NCI-H1092 treated with DMSO at 0.1 percent for 48 hours (cell line): ENCODE measurements at places on chromosomes 5 and 9.

DNA sequence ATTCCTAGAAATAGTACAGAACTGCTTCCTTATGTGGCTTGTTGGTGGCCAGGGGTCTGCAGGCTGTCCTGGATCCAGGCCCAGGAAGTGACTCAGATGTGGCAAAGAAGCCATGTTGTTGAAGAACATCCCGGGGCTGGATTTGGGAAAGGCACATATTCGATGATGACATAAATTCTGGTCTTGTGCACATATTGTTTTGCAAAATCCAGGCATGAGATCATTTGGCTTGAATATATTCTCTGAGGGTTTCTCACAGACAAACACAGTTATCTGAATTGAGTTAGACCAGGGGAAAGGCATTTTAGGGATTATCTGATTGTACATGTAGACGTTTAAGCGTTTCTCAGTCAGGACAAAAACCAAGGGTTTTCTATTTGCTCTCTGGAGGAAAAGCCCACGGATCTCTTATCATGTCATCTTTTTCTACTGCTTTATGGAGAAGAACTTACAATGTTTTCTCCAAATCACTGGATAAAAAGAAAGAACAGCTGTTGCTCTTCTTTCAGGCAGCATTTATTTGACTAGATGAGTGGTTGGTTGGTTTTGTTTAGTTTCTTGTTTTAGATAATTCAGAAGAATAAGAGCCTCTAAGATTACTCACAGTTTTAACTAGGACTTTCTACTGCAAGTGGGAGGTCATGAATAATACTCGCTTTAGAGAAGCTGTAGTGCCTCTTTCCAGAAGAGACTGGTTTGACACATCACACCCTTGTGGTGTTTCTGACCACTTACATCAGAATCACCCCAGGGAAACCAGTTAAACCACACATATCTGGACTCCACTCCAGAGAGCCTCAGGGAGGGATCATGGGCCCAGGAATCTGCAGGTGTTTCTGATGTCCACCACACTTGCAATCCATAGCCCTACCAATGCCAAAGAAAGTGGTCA lies 29.5 kb upstream of the LHFPL2 start:
- DNase-seq: no peak

DNA sequence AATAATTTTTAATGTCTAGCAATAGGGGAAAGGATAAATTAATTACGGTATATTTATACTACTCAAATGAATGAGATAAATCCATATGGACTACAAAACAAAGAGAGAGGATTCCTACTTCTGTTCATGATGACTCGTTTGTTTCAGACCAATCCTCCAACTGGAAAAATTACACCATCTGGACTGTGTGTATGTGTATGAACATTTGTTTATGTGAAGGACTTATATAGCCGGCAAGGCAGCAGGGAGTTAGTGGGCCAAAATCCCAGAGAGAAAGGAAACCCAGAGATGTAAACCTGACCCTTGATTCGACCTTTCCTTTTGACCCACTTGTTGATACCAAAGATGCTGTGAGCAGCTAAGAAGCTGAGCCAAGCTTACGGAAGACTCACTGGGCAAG lies 20.1 kb downstream of the PDE6A start:
- no peak for DNase-seq

- no peak for DNase-seq
Observed at GRCh38 chr5:67405101-67405364, 208.4 kb upstream of the CD180 start.

DNA sequence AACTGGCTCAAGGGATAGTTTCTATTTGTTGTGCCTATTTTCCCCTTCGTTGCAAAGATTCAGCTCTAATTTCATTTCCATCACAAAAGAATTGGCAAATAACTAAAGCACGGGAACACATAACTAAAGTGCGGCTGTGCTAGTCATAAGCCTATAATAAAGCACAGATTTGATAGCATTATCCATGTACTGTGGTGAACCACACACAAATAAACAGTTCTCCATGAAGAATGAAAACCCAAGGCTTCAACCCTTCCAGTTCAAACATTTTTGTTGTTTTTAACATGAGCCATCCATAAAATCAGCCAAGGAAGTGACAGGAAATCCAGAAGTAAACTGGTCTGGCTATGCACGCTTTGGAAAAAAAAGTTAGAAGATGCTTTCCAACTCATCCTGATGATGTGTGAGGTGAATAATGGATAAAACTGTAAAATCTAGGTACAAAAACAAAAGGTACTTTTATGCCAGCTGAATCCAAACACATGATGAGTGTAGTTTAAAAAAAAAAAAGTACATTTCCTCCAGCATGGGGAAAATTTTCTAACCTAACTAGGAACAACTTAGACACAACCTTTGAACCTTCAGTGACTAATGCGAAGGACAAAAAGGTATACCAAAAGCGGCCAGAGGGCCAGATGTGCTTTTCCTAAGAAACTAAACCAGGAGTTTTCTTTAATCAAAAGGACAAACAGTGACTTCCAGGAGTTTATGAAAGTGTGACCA lies 10.2 kb downstream of the ZNF608 start:
- DNase-seq: no peak

GRCh38 chr9:98856982-98857381 lies 49.5 kb downstream of the GALNT12 start:
- DNase-seq: no peak

GRCh38 chr5:3365501-3366215 lies 230.0 kb upstream of the IRX1 start:
- DNase-seq: no peak

- DNase-seq: peak; percentile 70
Observed at GRCh38 chr9:34267660-34268059, 61.4 kb downstream of the KIF24 start.

DNA sequence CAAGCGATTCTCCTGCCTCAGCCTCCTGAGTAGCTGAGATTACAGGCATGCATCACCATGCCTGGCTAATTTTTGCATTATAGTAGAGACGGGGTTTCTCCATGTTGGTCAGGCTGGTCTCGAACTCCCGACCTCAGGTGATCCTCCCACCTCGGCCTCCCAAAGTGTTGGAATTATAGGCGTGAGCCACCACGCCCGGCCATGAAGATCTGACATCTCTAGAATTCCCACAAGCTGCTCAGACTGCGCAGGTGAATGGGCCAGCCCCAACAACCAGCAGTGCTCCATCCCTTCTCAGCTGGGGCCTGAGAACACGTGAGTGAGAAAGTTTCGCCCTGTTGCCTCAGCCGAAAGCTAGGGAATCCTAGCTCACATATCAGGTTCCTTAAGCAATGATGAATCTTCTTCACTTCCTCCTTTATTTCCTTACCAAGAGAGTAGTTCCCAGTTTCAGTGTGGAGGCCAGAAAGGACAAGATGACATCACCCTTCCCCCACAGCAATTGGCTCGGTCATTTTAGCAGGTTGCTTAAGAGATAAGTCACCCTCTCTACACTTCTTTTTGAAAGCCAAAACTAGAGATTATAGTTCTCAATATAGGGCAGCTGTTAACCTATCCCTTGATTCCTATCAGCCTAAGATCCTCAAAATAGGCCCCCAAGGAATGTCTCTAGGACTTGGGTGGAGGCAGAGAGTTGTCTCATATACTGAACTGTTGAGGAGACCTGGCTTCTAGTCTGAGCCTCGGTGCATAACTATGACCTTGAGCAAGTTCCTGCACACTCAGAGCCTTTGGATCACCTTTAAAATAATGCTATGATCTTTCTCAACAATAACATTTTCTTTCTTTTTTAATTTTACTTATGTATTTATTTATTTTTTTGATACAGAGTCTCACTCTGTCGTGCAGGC lies 23.9 kb upstream of the PPP2CA start:
- no peak for DNase-seq

DNA sequence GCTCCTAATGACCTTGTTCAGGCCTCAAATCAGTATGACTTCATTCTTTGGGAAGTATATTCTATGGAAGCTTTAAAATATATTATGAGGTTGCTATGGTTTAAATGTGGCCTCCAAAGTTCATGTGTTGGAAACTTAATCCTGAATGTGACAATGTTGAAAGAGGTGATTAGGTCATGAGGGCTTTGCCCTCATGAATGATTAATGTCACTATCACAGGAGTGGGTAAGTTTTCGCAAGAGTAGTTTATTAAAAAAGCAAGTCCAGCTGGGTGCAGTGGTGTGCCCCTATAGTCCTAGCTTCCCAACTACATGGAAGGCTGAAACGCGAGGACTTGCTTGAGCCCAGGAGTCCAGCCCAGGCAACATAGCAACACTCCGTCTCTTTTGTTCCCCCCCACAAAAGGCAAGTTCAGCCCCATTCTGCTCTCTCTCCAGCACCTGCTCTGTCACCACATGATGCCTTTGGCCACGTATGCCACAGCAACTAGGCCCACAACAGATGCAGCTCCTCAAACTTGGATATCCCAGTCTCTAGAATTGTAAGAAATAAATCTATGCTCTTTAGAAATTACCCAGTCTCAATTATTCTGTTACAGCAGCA lies 105.3 kb downstream of the SIL1 start:
- DNase-seq: no peak

GRCh38 chr5:160221082-160221481 lies 8.2 kb upstream of the FABP6 start:
- no peak for DNase-seq

GRCh38 chr9:123414936-123415930 lies 59.2 kb downstream of the CRB2 start:
- DNase-seq: no peak

DNA sequence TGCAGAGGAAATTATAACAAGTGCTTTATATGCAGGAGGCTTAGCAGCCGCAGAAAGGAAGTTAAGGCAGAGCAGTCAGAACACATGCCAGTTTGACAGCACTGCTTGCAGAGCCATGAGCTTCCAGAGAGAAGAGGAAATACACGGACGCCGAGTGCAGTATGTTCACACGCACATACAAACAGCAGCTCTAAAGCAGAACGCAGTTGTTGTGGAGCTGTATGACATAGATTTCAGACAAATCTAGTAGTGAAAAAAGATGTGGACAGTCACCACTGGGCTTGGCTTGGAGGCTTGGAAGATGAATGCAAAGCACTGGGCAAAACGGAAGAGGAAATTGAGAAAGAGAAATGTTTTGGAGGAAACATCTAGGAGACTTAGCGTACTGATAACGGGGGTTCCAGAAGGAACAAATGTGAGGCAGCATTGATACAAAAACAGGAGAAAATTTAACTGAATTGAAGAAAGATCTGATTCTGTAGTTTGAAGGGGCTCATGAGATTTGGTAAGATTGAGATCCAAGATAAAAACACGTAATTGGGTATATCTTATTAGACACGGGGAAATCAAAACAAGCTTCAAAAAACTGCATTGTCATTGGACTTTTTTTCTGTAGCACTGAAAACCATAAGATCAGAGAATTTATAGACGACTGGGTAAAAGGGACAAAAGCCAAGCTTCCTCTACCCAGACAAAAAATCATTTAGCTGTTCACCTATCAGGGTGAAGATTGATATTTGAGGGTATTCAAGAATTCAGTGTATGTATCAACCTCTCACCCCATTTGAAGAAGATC lies 19.6 kb upstream of the ROPN1L start:
- no peak for DNase-seq

- DNase-seq: no peak
Observed at GRCh38 chr9:86749894-86750255, 197.4 kb downstream of the GAS1 start.
